ENCODE measurements at places on chromosomes 6 and 20.

GRCh38 chr20:58985656-58986055 lies 4.6 kb downstream of the NELFCD start:
- no peak for DNase-seq

GRCh38 chr6:170236131-170236836 lies 54.6 kb downstream of the DLL1 start:
- DNase-seq: no peak

DNA sequence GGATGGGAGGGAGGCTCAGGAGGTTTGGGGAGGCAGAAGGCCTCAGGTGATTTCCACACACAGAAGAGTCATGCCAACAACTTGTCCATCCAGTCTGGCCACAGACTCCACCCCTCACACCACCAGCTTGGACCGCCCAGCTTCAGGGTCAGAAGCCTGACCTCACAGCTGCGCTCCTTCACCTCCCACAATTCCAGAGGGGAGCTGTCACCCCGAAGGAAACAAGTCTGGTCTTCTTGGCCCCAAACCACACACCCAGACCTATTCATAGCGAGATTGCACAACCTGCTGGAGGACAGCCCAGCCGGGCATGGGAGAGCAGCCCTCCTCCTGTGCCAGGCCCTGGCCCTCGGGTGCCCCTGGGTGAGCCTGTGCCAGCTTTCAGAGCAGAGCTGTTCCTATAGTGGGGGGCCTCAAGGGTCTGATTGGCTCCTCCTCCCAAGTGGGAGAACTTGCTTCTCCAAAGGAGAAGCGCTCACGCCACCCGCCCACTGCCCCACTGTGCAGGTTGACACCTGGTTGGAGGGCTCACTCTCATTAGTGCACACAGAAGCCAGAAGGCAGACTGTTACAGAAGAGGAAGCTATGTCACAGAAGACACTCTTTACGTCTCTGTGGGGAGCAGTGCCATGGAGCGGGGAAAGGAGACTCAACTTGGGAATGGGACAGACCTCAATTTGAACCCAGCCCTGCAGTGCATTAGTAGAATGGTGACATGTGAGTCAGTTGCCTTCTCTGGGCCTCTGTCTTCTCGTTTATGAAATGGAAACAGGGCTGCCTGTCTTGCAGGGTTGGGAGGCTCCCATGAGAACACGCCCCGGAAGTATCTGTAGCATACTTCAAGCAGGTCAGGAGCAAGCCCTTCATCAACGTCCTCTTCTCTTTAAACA lies 128.8 kb downstream of the FOXO3 start:
- peak; percentile 100 for DNase-seq

GRCh38 chr6:10221178-10221577 lies 193.7 kb downstream of the TFAP2A start:
- DNase-seq: no peak

All from M059J (cell line).